ENCODE measurements at places on chromosomes 13 and 19.

DNA sequence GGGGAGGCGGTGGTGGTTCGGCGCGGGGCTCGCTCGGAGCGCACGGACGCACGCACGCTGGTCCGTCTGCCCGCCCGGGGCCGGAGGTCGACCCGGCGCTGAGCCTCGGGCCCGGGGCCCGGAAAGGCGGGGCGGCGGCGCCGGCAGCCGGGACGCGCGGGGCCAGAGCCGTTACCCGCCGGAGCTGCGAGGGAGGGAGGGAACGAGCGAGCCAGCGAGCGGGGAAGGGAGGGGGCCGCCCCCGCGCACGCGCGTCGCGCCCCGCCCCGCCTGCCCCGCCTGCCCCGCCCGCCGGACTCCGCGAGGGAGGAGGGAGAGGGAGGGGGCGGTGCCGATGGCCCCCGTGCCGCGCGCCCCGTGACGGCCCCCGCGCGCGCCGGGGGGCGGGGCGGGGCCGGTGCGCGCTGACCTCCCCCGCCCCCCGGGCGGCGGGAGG lies 15.0 kb downstream of the CIC start:
- DNase-seq, result no peak

- no peak for DNase-seq
Observed at GRCh38 chr19:6210091-6210490, 69.7 kb downstream of the MLLT1 start.

DNA sequence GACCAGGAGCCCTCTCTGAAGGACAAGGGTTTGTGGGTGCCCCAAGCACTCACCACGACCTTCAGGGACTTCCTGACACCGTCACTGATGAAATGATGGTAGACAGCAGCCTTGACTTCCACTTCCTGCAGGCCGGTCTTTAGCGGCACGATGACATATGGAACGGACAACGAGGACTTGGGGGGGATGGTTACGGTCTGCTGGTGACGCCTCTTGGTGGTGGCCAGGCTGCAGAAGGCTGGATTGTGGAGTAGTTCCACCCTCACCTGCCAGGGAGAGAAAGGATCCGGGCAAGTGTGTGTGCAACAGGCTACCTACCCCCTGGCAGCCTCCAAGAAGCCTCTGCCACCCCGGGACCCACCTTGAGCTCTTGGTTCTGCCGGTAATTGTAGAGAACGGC lies 23.2 kb downstream of the C3 start:
- no peak for DNase-seq

GRCh38 chr19:46386996-46387712 lies 26.2 kb downstream of the CCDC8 start:
- DNase-seq, result peak; percentile 37

DNA sequence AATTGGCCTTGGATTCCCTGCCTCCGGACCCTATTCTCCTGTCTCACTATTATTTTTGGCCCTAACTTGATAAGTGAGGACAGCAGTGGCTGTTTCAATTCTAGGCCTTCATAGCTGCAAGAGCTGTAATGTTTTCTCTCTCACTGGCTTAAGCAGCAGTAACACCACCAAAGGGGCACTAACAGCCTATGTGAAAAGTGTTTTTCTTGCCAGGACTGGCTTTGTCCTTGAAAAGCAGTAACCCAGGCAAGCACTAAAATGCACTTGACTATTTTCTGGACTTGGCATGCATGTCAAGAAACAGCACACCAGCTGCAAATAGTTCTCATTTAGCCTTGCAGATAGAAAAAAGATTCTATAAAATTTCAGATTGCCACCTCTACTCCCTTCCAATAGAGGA lies 9.3 kb upstream of the FBXL3 start:
- DNase-seq, result no peak

GRCh38 chr19:46205183-46205984 lies 24.2 kb upstream of the IGFL1 start:
- DNase-seq, result no peak

DNA sequence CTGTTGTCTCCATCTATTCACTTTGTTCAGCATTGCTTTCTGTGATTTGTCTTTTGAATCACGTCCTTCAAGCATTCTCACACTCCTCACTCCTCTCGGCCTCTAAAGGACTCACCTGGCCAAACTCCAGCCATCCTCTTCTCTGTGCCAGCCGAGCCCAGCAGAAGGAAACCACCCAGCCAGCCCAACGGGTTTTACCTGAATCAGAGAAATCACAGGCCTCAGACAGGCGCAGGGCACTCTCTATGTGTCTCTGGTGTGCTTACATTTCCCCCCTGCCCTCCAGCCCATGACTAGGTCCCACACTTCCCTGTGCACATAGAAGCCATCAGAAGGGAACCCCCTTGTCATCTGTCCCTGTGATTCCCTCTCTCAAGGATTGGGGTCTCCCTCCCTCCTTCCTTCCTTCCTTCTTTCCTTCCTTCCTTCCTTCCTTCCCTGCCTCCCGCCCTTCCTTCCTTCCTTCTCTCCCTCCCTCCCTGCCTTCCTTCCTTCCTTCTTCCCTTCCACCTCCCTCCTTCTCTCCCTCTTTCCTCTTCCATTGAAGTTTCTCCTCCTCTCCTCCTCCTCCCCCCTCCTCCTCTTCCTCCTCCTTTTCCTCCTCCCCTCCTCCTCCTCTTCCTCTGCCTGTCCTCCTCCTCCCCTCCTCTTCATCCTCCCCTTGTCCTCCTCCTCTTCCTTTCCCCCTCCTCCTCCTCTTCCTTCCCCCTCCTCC lies 8.8 kb upstream of the ZNF541 start:
- no peak for DNase-seq

DNA sequence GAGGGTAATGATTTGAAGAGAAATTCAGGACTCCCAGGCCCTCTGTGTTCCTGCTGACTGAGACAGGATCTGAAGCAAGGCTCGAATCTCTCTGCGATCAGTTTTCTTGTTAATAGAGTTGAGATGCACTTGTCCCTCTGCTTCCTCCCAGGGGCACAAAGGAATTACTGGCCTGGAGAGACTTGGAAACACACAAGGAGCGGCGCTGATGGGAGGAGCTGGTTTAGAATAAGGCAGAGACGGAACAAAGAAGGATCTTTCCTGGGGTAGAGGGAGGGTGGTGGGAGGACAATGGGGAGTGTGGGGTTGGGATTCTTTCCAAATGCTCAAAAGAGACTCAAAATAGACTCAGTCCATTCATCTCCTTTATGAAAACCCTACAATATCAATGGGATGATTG lies 719.1 kb downstream of the UQCRFS1 start:
- DNase-seq, result no peak

GRCh38 chr13:47166336-47166735 lies 269.5 kb upstream of the HTR2A start:
- no peak for DNase-seq

DNA sequence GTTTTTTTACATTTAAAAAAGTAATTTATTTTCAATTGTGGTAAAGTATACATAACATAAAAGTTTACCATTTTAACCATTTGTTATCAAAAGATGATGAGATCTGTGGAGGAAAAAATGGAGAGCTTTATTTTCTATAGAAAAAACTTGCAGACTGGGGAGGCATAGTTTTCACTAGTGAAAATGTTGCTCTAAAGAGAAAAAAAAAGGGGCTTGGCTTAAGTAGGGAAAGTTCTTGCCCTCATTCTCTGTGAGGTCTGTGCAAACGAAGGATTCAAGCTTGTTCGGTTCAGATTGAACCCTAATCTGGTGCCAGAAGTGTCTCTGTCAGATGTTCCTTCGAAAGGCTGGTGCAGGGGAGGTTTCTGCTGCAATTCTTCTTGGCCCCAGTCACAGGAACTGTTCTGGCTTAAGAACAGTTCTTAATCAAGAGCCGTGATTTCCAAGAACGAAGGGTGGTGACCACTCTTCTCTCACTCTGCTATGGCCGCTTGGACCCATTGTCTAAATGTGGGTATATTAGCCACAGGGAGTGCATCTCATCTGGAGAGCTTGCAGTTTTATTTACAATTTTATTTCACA lies 42.1 kb downstream of the PCCA start:
- DNase-seq, result no peak

DNA sequence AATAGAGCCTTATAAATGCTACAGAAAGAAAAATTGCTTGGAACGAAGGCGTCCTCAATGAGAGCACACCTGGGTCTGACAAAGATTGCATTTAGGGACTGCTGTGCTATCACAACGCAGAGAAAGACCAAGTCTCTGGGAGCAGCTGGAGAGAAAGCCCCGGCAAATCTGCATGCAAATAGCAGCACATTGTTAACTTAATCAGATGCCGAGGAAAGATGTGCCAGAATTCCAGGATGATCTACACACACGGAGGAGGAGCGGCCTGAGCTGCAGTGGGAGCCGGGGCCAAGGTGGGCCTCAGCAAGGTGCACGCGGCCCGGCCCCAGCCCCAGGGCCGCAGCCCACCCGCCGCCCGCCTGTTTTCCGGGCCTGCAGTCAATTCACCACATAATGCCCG lies 1.4 kb downstream of the ZNF536 start:
- DNase-seq, result no peak

- DNase-seq, result no peak
Observed at GRCh38 chr13:50016444-50016843, 1.2 kb downstream of the KCNRG start.

DNA sequence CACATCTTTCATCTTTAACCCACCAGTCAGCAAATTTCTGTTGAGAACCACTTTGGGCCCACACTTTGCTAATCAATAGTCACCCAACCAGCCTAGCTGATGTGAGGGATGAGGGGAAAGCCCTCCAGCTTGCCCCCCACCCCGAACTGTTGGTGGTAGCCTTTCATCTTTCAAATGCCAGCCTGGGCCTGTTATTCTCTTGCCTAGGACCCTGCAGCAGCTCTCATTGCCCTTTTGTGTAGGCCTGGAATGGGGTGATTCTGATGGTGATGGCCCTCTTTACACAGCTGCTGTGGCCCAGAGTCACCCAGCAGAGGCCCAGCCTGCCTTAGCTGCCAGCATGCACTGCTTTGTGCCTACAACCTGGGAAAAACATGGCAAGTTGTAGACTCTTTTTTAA lies 294.5 kb downstream of the SLC7A1 start:
- no peak for DNase-seq

- DNase-seq, result peak; percentile 51
Observed at GRCh38 chr19:32691291-32691951, at the start of gene NUDT19. Gene NUDT19 (plus strand): TSS chr19:32691821. CDS start chr19:32691961, 140 bp downstream.

DNA sequence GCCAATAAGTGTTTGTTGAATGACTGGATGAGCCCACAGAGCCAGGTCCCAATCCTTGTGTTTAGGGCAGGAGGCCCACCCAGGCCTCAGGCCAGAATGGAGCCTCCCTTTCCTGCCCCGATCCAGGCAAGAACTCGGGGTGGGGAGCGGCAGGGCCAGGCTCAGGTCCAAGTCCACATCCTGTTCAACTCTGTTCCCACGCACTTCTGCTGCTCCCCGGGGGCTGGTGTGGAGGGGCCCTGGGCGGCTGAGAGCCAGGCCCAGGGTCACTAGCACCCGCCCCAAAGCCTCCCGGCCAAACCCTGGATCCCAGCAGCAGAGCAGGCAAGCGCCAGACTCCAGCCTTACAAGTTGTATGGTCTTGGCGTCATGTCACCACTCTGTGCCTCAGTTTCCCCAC lies 8.0 kb downstream of the ANGPTL8 start:
- no peak for DNase-seq

DNA sequence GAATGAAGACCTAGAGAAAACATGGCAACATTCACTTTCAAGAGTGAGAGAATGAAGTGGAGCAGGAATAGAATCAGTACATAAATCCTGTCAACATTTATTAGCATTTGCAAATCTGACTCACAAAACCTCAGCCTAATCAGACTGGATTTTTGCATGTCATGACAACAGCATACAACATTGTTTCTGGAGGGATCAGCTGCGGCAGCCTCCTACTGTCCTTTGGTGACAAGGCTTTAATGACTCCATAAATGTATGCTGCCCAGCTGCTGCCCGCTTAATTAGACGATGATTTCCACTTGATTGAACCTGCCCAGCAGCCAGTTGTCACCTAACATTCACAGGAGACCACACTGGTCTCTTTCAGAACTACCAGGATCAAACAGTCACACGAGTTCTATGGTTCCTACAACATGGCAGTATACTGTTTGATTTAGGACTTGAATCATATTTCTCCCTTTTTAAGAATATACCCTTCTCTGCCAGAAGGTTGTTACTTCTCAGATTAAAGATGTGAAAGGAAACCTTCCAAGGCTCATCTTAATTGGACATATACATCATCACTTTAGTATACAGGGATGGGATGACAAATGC lies 9.3 kb downstream of the EBPL start:
- DNase-seq, result no peak

- no peak for DNase-seq
Observed at GRCh38 chr13:27261396-27261795, 9.2 kb upstream of the RASL11A start.

Measured in ascending aorta (tissue), 2 donors.